ENCODE measurements at places on chromosomes 1 and 21. TPM values are rescaled to one million over a fixed set of nuclear protein-coding genes. Genes with fewer than 3 reads are reported as not detected.

Gene ICOSLG
- total RNA-seq = 0.14 TPM

Gene ALX3
- total RNA-seq = 0.11 TPM

Gene LCE1A
- not detected for total RNA-seq

Gene CCDC185
- total RNA-seq = not detected

Gene IL24
- total RNA-seq = not detected

Gene BLZF1
- total RNA-seq = 17.3 TPM

Gene TARBP1
- total RNA-seq = 34.3 TPM

Gene GPR25
- total RNA-seq = not detected

Gene LRRC71
- total RNA-seq = 0.11 TPM

Gene C4BPA
- total RNA-seq = not detected

Gene ETV3L
- not detected for total RNA-seq

Gene MMP23B
- total RNA-seq = 30.0 TPM

Gene MOB3C
- 6.2 TPM for total RNA-seq

Gene PINK1
- 135 TPM for total RNA-seq

Gene PLEKHA6
- 71.7 TPM for total RNA-seq

Gene LHX8
- 0.35 TPM for total RNA-seq

Gene PRDM16
- total RNA-seq = 55.8 TPM

Gene RYR2
- total RNA-seq = 87.1 TPM

Gene HAPLN2
- total RNA-seq = 19.0 TPM

Gene PTPN14
- total RNA-seq = 5.4 TPM

- peak; percentile 95 for DNase-seq
Observed at GRCh38 chr1:151547119-151547899, 7.2 kb downstream of the TUFT1 start.

- no peak for DNase-seq
Observed at GRCh38 chr1:159962176-159962575, 8.1 kb upstream of the SLAMF9 start.

- no peak for DNase-seq
Observed at GRCh38 chr1:16975838-16976237, 4.6 kb downstream of the MFAP2 start.

- peak; percentile 98 for DNase-seq
Observed at GRCh38 chr1:203006948-203007871, at the start of gene TMEM183A. Gene TMEM183A (plus strand): TSS chr1:203007374. CDS start chr1:203007466, 92 bp downstream.

DNA sequence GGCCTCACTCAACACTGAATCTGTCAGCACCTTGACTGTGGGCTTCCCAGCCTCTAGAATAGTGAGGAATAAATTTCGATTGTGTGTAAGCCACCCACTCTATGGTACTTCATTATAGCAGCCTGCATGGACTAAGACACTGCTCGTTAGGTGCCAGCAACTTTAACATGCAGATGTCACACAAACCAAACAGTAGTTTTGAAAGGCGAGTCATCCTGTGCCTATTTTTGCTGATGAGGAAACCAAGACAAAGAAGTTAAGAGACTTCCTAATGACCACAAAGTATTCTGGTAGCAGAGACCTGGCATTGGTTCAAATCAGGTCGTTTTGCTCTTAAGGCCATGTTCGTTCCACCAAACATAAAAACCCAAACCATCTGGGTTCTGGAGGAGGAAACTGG is 42.9 kb downstream of the BATF3 start:
- DNase-seq = no peak

- no peak for DNase-seq
Observed at GRCh38 chr21:43973634-43973955, 38.5 kb upstream of the TRAPPC10 start.

DNA sequence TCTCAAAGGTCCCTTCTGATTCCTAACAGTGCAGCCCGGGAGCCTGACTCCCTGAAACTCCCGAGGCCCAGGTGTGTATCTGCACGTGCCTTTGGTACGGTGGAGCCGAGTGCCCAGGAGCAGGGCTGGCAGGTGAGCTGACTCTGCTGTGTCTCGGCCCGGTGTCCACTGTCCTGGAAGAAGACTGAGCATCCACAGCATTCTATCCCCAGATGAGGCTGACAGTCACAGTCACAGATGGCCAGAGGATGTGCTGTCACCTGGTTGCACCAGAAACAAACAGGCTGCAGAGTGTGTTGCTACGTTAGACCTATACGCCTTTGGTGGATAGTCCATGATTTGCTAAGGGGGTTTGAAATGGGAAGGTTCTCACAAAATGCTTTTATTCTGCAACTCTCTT is 9.8 kb downstream of the ETV3L start:
- DNase-seq = no peak

DNA sequence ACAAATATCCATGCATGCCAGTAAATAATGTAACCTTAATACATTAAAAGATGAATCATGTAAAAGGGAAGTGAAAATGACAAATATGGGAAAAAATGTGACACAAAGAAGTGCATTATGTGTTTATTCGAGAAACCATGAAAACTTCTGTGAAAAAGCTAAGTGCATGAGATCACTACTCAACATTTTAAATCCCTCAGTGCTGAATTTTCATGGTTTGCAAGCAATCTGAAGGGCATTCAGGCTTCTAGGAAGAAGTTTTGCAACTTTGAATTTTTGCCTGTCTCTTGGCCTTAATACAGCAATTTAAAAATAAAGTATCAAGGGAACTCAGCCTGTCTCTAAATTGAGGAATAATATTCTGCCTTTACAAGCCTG is 78.2 kb downstream of the MAP3K7CL start:
- DNase-seq = peak; percentile 79

GRCh38 chr1:87325982-87326738 is 2.5 kb upstream of the LMO4 start:
- DNase-seq = peak; percentile 65

- DNase-seq = no peak
Observed at GRCh38 chr1:202888221-202888530, 773 bp downstream of the RABIF start.

- DNase-seq = no peak
Observed at GRCh38 chr1:6545276-6546112, 8.8 kb downstream of the NOL9 start.

DNA sequence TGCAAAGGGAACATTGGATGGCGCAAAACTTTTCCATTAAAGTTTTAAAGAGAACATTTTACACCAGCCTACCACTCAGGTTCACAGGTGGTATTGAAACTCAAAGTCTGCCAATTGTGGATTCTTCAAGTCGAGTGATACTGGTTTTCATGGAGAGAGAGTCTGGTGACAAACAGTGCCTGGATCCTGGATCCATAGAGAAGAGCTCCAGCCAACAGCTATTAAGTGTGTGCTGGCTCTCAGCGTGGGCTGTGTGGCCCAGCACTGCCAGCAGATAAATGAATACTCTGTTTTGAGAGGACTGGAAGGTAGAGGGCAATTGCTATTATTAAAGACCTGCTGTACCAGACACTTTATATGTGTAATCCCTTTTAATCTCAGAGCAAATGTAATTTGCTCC is 118.9 kb upstream of the SYT6 start:
- DNase-seq = no peak

DNA sequence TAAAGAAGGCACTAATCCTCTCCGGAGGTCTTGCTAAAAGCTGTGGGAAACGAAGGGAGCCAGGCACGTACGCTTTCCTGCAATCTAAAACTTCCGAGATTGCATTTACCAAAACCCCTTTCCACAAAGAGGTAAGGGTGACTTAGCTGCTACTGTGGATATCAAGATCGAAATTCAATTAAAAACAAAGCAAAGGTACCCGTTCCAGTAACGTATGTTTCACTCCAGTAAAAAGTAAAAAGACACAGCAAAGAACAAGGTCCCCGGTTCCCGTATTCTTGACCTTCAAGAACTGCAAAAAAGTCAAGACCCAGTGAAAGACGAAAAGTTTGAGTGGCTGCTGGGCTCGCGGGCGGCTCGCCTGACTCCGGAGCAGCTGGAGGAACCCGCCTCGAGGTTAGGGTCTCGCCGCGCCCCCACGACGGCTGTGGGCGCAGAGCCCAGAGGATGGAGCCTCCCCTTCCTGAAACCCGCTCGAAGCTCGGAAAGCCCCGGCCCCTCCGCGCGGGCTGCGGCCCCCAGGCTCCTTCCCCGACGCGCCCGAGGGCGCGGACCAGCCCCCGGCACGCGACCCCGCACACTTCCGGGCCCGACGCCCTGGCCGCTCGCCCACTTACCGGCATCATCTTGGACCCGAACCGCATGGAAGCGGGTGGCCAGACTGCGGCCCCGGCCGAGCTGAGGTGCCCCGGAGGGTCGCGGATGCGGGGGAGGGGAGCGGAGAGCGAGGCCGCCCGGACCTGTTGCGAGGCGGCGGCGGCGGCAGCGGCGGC is 524 bp downstream of the TP53BP2 start:
- DNase-seq = peak; percentile 76

- no peak for DNase-seq
Observed at GRCh38 chr1:166302989-166303758, 136.4 kb upstream of the FAM78B start.

- peak; percentile 87 for DNase-seq
Observed at GRCh38 chr1:12518931-12519692, 98.9 kb downstream of the DHRS3 start.

GRCh38 chr21:41425954-41426675 is at the start of gene MX1:
Gene MX1 (plus strand): TSS chr21:41426239. CDS start chr21:41432071, 5,832 bp downstream.
- peak; percentile 61 for DNase-seq

DNA sequence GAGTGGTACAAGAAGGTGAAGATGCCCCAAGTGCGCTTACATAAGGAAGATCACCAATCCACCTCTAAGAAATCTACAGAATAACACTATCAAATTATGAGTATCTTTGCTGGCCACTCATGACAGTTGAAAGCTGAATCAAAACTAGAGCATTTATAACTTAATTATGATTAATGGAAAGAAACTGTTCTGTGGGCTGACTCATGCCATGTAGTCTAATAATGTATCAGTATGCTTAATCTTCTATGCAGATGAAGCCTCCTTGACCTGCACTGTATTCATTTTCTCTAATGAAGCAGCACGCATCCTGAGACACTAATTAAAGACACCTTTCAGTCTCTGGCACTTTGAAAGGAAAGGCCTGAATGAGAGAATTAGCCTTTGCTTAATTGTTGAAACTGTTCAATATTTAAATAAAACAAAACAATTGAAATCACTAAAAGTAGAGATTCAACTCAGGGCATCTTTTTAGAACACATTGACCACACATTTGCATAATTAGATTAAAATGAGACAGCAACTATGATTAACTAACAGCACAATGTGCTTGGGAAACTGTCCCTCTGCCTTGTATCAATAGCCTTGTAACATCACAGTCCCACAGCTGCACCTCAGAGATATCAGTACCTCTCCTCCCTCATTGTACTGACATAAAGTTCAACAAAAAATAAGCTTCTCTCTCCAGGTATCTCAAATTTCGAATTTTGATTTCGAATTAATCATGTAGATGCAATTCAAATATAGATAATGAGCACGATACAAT is 105.6 kb downstream of the NTPCR start:
- DNase-seq = no peak

DNA sequence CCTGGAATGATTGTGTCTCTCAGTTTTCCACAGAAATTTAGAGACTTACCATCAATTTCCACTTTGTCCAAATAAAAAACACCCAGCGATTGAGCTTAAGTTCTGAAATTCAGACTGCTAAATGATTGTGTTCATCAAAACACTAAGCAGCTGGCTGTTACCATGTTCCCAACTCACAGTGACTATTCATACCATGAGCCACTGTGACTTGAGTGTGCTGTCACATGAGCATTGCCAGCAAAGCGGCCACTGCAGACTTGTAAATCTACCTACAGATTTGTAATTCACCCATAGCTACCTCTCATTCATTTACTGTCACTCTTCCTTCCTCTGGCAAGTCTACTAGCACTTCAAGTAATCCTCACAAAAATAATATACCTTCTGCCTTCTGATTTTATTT is 17.2 kb upstream of the PRKAB2 start:
- no peak for DNase-seq

- no peak for DNase-seq
Observed at GRCh38 chr21:34546542-34546941, 34.5 kb upstream of the KCNE1 start.

DNA sequence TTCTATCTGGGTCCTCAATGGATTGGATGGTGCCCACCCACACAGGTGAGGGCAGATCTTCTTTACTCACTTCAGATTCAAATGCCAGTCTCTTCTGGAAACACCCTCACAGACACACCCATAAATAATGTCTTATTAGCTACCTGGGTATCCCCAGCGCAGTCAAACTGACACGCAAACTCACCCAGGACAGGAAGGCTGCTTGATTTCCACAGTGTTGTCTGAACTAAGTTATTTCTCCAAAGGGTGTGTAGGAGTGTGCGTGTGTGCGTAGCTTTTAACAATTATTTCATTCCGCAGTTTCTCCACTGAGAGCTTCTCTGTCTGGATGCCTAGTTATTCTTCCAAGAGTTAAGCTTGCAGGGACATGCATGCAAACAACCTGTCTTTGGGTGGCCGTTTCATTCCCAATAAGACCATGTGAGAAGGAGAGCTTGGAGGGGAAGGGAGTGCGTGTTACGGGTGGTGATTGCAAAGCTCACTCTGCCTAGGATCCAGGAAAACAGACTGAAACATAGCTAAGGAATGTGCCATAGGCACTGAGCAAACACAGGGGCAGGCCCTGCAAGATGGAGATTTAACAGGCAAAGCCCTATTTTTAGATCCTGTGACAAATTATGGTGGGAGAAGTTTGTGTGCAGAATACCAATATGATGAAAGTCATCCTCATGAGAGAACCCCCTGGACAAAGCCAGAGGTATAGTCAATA is 269.7 kb downstream of the DYRK1A start:
- DNase-seq = peak; percentile 53

- DNase-seq = no peak
Observed at GRCh38 chr1:215198021-215198420, 115.5 kb downstream of the KCNK2 start.

Measured in cardiac muscle cell (in vitro differentiated cells and primary cell).